ENCODE measurements at places on chromosomes 2 and 18. TPM values are rescaled to one million over a fixed set of nuclear protein-coding genes. Genes with fewer than 3 reads are reported as not detected.

GRCh38 chr2:168490015-168490874, 34.2 kb downstream of the CERS6 start:
- DNase-seq, result no peak

The TUBA4B gene
- not detected for total RNA-seq

The GRB14 gene
- total RNA-seq, result 6.9 TPM

The ESPNL gene
- 2.4 TPM for total RNA-seq

DNA sequence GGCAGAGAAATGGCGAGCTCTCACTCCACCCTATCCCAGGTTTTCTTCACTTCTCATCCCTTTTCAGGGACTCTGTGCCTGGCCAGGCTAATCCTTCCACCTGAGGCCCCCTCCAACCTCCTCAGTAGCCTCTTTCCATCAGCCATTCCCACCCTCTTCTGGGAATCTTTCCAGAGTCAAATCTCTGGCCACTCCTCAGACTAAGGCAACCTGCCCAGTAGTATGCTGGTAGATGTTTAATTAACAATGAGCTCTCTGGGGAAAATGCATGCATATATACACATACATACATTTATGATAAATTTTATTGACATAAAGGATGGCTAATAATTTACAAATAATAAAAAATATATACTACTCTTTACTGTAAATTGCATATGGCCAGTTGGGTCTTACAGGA, 11.4 kb upstream of the ASPRV1 start:
- DNase-seq, result peak; percentile 35

GRCh38 chr2:155930312-155930711, 402.2 kb downstream of the NR4A2 start:
- DNase-seq, result no peak

The CNGA3 gene
- 0.18 TPM for total RNA-seq

The MC2R gene
- total RNA-seq, result not detected

DNA sequence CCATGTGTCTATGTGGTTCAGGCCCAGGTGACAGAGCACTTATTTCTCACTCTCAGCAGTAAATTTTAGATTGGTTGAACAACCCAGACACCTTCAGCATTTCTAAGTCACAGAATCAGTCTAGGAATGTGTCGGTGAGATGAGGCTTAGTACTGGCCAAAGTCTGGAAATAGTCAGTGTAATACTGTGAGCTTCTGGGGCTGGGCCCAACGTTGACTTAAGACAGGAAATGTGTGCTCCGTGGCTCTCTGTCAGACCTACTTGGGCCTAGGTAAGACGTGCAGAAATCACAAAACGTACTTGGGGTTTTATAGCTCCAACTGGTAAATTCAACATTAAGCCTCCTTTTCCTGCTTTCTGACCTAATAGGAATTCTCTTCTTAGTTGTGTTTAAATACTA, 160.3 kb upstream of the COL3A1 start:
- DNase-seq, result peak; percentile 59

The GPAT2 gene
- 10.2 TPM for total RNA-seq

GRCh38 chr2:9758741-9759140, 84.5 kb upstream of the TAF1B start:
- DNase-seq, result no peak

- DNase-seq, result no peak
Observed at GRCh38 chr2:169114056-169114455, 44.7 kb downstream of the DHRS9 start.

The SCYGR8 gene
- total RNA-seq, result not detected

The PDE1A gene
- total RNA-seq, result 34.9 TPM

DNA sequence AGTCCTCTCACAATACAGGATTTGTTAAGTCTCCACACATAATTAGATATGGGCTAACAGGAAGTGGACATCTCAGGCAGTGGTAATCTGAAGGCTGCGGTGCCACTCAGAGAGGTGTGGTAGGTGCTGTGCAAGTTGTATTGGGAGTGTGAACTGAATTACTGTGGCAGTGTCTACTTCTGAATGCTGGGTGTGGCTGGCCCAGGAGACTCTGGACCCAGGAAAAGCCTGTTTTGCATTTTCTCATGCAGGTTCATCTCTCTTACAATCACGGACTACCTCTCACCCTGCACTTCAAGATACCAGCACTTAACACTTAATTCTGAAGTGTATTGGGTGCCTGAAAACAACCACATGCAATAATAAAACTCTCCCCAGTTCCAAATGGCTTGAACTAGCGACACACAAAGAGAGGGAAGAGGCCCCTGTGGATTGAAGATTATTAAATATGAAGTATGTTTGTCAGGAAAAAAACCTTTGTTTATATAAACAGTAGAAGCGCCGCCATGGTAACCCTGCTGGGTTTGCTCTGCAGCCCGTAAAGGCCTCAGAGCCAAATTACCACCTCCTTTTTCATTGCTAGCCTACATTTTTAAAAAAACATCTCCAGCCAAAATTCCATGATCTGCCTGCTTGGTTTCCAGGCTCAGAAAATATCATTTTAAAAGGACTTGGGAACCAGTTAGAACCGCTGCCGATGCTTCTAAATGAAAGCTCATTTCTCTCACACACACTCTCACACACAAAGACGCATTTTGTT, 77.5 kb downstream of the GFPT1 start:
- peak; percentile 66 for DNase-seq

DNA sequence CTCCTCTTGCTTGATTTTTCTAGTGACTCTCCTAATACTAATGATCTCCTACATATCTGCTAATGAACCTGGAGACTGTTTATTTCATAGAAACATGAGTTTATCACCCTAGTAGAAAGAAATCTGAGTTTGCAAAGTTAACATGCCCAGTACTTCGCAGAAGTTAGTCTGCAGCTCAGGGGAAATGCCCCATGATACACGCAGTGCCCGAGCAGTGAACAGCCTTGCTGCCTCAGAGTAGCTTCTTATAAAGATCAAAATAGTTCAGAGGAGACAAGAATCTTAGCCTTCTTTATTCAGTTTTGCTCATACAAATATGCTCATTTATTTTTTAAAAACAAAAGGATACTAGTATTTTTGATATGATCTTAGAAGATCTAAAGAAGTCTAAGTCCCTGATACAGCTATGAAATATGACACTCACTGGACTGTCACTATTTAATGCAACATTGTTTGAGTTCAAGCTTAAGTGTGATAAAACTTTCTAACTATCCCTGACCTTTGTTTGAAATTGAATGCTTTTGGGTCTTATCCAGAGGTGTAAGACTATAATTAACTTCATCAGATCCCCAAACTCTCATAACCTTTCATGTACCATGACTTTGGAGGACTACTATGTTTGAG, 20.5 kb downstream of the FRZB start:
- no peak for DNase-seq

DNA sequence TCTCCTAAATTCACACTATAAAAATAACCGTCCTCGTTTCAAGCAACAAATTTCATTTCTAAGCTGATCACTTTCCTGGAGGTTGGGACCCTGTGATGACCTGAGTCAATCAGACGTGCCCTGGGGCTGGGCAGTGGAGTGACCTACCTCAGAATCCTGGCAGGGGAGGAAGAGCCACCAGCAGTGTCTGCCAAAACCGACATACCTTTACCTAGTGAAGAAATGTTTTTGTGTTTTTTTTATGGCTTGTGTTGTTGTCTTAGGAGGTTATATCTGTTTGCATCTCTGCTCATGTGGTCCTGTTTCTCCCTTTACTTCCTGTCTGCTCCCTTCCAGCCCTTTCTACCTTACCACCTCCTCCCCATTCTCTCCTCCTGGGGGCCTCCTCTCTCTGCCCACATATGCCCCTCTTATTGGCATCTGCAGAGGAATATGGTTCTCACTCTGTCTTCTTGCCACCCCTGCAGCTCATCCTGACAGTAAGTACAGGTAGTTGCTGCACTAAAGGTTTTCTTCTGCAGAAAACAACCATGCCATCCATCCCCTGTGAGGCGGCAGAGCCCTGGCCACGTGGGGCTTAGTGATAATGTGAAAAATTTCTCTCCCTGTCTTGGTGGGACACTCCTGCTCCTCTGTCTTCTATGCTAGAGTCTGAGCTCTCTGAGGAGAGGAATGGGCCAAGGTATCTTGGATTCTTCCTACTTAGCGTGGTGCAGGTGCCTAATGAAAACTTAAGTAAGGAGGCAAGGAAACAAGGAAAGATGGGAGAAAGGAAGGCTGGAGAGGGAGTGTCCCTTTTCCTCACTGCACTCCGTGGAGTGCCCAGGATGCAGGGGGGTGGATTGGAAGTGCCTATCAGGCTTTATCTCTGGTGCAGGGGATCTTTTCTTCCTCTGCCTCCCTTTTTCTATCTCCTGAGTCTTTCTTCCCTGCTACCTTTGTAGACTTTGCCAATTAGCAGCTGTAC, 15.4 kb downstream of the ACOXL start:
- DNase-seq, result no peak

GRCh38 chr2:15154297-15154696, 406.8 kb downstream of the NBAS start:
- DNase-seq, result no peak

DNA sequence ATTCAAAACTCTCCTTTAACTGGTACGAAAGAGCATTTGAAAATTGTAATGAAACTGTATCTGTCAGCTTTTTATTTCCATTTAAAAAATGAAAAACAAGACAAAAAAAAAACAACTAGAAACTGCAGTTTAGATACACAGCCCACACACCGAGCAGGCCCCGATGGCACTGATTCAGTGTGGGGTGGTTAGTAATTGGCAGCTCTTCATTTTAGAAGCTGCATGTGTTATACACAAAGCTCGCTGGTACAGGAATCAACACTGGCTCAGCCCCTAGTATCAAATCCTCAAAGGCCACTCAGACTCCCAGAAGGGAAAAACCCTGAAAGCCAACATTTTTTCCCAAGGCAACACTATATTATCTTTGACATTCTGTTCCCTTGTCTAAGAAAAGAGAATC, 30.5 kb upstream of the RMDN2 start:
- DNase-seq, result peak; percentile 55

DNA sequence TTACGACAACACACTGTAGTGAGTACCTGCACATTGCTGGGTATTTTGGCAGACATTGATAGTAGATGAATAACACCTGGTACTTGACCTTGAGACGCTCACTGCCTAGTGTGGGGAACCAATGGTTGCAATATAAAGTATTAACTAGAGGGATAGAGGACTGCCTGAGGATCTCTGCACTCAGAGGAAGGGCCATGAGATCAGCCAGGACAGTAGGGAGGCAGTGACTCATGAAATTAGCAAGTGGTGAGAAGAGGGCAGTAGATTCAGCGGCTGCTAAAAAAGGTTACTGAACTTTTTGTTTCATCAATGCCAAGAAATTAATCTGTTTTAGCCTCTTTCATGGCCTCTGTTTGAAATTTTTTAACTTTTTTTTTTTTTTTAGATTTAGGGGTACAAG, 250.8 kb upstream of the TCF4 start:
- no peak for DNase-seq

The ADGRF3 gene
- 0.09 TPM for total RNA-seq

DNA sequence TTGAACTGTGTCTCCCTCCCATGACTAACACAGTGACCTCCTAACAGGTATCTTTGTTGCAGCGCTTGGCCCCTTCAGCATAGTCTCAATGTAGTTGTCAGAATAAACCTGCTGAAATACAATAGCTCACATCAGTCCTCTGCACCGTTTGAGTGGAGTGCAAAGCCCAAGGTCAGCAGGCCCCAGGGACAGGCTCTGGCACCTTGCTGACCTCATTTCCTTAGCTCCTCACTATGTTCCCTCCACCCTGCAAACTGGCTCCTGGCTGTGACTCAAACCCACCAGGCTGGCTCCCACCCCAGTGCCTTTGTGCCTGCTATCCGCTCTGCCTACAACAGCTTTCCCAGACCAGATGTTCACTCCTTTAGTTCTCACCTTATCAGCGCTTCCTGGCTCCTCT, 146.7 kb downstream of the LRATD1 start:
- no peak for DNase-seq

DNA sequence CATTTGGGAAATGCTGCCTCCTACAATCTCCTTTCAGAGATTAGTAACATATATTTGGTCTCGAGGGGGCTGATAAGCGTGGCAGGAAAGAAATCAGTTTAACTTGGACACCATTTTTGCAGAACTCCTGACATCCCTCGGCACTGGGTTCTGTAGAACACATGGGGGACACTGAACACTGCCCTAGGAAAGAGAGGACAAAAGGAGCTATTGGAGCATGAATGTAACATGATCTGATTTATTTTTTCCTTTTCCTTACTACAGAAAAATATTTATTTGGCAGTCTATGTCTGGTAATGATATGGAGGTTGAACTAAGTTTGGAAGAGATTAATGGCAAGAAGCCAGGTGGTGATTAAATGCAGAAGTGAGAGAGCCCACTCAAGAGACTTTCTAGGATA, 153.8 kb downstream of the AFF3 start:
- DNase-seq, result peak; percentile 40

DNA sequence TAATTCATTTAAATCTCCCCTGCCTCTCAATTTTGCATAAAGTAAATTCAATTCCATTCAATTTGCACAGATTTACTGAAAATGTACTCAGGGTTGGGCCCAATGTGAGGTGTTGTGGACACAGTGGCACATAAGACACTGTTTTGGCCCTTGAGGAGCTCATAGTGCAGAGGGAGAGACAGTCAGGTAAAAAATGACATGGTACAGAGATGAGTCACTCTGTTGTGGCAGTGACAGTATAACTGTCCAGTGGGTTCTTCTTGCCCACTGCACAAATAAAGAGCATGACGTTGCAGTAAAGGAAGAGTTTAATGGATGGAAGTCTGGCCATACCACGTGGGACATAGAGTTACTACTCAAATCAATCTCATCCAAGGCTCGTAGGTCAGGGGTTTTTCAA, 400.3 kb upstream of the TRIB2 start:
- no peak for DNase-seq

DNA sequence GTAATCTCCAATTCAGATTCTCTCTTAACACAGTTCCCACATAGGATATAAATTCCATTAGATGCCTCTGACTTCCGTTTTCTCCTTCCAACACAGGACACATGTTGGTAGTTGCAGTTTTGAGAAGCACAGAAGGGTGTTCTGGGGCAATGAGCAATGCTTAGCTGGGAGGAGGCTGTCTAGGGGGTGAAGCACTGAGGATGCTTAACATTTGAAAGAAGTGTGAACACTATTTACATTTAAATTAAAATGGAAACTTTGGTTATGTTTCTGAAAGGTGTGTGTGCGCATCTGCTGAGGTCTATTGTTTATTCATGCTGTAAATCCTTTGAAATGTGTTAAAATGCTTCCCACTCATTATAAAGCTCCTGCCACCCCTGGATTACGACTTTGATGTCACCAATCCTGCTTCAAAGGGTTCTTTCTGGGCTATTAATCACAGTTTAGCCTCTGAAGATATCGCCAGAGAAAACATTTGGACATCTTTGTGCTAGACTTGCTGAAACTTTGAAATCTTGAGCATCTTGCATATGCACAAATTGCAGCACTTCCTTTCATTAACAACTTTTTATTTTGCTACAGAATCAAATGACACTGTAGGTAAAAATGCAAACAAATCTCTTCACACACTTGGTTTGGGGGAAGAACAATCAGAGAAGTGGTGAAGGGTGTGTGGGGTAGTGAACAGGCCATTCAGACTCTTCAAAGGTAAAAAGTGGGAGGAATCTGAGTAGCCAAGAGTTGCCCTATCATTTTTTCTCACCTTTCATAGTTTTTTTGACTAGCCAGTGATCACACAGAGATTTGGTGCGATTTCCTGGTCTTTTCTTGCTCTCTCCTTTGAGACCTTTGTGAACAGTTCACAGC, 258.4 kb downstream of the MYO3B start:
- no peak for DNase-seq
